ENCODE measurements at places on chromosomes 7 and 10.

DNA sequence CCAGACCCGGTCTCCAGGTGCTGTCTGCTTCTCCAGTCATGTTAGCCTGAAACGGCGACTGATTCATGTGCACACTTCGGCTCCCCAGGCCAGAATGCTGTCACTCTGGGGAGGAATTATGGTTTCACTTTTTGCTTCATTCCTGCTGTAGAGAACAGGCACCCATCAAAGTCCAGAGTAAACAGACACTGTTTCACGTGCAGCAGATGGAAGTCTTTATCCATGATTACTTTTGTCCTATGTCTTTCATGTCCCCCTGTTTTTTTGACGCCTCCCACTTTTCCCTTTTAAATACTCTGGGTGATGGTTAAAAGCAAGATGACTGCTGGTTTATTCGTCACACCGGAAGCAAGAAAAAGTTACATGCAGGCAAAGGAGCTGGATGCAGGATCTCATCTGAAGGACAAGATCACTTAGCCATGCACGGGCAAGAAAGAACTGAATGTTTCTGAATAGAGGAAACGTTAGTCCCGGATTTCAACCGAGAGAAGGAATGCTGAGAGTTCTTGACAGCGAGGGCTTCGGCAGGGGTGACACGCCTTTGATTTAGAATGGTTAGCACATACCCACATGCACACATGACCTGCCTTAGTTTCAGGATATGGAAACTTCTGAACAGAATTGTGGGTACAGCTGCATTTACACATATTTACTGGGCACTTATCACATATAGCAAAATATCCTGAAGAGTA is 250.0 kb upstream of the KLF6 start:
- peak; percentile 35 for DNase-seq

GRCh38 chr10:119090968-119091367 is 10.4 kb upstream of the EIF3A start:
- DNase-seq, result peak; percentile 83

- DNase-seq, result no peak
Measured at GRCh38 chr7:130904031-130904757, 170.2 kb upstream of the KLF14 start.

DNA sequence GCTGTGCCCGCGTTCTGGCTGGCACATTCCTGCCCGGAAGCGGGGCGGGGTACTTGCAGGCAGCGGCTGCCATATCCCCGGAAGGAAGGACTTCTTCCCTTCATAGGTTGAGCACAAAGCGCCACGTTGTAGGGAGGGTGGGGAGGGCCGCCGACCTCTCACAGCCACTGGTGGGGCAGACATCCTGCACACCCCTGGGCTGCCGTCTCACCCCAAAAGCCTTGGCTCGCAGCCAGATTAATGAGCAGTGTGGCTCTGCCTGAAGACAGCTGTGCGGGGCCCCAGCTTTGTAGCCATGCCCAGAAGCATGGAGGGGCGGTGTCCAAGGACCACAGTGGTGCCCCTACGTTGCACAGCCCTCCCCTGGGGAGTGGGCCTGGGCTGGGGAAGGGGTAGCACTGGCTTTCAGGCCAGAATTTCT is 54.3 kb upstream of the DPYSL4 start:
- no peak for DNase-seq

GRCh38 chr7:18191341-18191740 is 163.7 kb upstream of the PRPS1L1 start:
- no peak for DNase-seq

GRCh38 chr10:73768881-73769280 is 13.0 kb upstream of the CHCHD1 start:
- peak; percentile 53 for DNase-seq

DNA sequence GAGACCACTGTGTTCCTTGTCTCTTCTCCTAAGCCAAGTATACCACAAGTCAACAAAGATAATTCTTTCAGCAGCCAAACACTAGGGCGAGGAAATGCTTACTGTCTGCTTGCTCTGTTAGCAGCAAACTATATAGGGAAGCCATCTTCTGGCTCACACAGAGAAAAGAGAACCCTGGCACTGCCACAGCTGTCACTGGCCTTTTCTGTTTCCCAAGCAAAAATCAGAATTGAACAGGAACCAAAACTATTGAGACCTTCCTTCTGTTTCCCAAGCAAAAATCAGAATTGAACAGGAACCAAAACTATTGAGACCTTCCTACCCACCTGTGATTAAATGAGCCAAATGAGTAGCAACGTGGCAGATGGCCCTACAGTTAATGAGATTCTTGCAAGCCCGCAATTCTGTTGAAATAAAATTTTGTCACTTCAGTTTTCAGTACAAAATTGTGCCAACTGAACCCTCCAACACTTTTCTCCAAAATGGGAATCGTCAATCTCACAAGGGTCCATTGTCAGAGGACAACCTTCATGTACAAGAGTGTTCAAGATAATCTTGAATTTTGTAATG is 54.5 kb downstream of the LRRTM3 start:
- no peak for DNase-seq

GRCh38 chr7:134431815-134432214 is 27.1 kb downstream of the AKR1B1 start:
- no peak for DNase-seq

DNA sequence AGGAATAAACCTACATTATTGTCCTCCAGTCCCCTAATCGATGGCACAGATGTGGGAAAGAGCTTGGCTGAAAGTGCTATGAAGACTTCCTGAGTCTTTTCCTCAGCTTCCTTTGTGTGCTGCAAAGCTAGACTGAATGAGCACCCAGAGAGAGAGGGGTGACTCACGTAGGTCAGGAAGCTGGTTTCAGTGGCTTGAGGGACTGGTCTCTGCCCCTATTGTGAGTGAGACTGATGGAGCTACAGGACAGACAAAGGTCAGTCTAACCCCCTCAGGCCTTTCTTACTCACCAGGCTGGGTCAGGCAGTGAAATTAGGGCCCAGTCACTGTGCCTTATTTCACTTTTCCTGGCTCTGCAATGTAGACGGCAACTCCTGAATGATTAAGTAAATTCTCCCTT is 171.1 kb upstream of the GRB10 start:
- DNase-seq, result no peak

- DNase-seq, result no peak
Measured at GRCh38 chr7:45682358-45682735, 108.2 kb downstream of the ADCY1 start.

- no peak for DNase-seq
Measured at GRCh38 chr7:42096681-42097561, 140.1 kb downstream of the GLI3 start.

DNA sequence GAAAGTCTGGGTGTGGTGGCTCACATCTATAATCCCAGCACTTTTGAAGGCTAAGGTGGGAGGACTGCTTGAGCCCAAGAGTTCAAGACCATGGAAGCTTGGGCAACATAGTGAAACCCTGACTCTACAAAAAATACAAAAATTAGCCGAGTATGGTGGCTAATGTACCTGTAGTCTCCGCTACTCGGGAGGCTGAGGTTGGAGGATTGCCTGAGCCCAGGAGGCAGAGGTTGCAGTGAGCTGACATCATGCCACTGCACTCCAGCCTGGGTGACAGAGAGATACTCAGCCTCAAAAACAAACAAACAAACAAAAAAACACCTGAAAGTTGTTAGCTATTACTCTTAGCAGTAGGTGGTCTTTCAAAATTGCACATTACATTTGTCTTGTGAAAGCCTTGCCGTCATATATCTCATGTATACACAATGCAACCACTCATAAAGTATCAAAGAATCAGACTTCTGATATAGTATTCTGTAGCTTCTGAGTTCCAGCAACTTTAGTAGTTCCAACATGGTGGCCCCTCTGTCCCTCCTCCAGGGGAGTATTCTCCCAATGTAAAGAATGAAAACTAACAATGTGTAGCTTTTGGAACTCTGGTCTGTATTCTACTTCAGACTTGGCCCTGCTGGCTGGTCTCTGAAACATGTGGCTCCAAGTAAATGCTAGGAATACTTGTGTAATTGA is 101.5 kb downstream of the ZNF92 start:
- no peak for DNase-seq

DNA sequence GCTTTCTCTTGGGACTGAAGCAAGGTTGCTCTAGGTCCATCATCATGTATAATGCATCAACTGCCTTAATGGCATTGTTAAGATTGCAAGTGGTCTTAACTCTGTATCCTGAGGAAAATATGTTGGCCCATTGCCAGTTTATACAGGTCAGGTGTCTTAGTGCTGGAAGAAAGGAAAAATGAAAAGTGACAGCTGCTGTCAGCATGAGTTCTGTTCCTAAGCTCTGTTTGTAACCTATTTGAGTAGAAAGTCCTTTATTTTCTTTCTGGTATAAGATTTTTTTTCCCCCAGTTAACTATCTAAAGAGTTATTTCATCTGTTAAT is 127.2 kb downstream of the SRI start:
- no peak for DNase-seq

GRCh38 chr10:35216303-35216905 is 89.8 kb downstream of the CREM start:
- no peak for DNase-seq

GRCh38 chr7:83655951-83656556 is 7.1 kb upstream of the SEMA3E start:
- DNase-seq, result no peak

DNA sequence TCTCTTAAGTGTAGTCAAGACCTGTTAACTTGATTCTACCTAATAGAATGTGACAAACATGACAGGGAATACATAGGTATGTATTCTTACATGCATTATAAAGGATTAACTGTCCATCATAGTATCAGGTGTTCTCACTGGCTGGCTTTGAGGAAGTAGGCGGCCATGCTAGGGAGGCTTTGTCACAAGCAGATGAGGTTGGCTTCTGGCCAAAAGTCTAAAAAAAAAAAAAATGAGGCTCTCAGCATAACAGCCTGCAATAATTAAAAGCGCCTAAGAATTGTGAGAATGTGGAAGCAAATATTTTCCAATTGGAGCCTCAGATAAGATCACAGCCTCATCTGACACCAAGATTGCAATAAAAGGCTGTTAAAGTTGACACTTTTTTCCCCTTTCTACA is 1256.8 kb upstream of the SORCS1 start:
- DNase-seq, result no peak

GRCh38 chr10:102527546-102527945 is 23.8 kb downstream of the SUFU start:
- no peak for DNase-seq

- no peak for DNase-seq
Measured at GRCh38 chr7:101265622-101266516, 21.0 kb upstream of the FIS1 start.

DNA sequence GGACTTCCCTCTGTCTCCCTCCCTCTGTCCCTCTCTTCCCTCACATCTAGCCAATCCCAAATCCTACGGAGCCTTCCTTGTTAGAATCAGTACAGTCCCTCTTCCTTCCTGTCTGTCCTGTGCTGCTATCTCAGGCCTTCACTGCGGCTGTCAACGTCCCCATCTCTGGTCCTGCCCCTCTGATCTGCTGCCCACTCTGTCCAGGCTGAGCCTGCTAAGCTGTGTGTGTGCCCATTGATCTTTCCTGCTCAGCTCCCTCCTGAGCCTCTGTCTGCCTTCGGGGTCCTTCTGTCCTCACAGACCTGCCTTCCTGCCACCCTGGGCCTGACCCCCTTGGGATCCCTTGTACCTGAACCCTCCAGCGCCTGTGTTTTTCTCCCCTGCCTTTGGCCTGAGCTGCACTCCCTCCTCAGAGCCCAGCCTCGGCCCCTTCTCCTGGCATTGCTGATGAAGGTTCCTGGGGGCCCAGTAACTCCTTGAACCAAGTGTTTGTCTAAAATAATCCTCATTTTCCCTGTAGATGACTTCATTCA is 182.1 kb upstream of the SHH start:
- DNase-seq, result no peak

GRCh38 chr10:68553138-68553537 is 7.0 kb upstream of the TET1 start:
- no peak for DNase-seq

DNA sequence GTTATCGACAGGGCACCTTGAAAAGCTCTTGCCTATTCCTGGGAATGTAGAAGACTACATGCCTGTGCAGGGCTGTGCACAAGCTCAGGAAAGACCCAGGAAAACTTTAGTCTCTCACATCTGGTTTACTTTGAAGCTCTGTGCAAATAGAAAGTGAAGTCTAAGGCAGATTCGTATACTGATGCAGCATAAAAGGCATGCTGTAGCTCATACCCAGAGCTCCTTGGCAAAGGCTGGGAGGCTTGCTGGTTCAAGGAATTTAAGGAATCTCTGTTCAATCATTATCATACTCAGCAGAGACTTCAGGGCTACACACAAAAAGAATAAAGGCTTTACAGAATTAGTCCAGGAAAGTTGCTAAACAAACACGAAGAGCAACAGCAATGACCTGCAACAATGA is 192.0 kb downstream of the OTUD1 start:
- no peak for DNase-seq

DNA sequence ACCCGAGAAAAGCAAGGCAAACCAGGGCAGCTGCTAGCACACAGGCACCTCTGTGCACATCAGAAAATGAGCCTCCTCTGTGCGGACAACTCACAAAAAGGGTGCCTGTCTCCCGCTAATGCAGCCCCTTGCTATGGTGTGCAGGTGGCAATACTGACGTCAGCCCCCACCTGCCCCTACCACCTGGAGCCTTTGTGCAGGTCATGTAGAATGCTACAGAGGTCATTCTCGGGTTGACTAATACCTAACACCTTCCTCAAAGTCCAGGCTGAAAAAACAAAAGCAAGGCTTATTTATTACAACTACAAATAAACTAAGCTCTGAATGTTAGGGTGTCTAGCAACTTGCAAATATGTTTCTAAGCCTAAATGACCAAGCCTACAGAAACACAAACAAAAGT is 13.9 kb downstream of the PIP4K2A start:
- DNase-seq, result no peak

DNA sequence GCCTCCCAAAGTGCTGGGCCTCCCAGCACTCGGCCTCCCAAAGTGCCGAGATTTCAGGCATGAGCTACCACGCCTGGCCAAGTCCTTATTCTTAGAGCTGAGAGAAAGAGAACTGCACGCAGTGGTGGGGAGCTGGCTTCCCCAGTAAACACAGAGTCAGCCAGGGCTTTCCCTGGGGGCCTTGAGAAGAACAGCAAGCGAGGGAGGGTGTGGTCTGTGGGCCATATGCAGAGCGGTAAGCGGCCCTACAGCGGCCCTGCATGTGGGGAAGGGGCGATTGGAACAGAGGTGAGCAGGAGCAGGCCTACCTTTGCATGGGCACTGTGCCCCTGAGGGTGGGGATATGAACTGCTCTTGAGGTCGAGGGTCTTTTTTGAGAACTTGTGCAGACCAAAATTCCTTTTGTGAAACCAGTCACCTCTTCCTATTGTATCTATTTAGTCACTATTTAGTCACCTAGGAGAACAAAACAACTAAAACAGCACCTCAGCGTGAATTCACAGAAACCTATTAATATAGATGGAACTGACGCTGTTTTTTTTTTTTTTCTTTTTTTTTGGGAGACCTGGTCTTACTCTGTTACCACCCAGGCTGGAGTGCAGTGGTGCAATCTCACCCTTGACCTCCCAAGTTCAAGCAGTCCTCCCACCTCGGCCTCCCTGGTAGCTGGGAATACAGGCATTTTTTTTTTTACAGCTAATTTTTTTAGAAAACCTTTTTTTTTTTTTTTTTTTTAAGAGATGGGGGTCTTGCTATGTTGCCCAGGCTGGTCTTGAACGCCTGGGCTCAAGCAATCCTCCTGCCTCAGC is 36.9 kb upstream of the SH2D4B start:
- no peak for DNase-seq

GRCh38 chr10:7428673-7429350 is 18.0 kb upstream of the SFMBT2 start:
- no peak for DNase-seq
